ENCODE measurements at places on chromosomes 3 and 15.

GRCh38 chr15:69009341-69009740 lies 5.2 kb upstream of the NOX5 start:
- DNase-seq = no peak

- DNase-seq = no peak
Observed at GRCh38 chr3:104629038-104629437, 737.7 kb upstream of the ALCAM start.

GRCh38 chr3:145943952-145944351 lies 217.0 kb downstream of the PLOD2 start:
- no peak for DNase-seq

- no peak for DNase-seq
Observed at GRCh38 chr15:25844981-25845680, 18.0 kb downstream of the ATP10A start.

GRCh38 chr3:75101329-75102147 lies 487.1 kb upstream of the CNTN3 start:
- DNase-seq = peak; percentile 0

DNA sequence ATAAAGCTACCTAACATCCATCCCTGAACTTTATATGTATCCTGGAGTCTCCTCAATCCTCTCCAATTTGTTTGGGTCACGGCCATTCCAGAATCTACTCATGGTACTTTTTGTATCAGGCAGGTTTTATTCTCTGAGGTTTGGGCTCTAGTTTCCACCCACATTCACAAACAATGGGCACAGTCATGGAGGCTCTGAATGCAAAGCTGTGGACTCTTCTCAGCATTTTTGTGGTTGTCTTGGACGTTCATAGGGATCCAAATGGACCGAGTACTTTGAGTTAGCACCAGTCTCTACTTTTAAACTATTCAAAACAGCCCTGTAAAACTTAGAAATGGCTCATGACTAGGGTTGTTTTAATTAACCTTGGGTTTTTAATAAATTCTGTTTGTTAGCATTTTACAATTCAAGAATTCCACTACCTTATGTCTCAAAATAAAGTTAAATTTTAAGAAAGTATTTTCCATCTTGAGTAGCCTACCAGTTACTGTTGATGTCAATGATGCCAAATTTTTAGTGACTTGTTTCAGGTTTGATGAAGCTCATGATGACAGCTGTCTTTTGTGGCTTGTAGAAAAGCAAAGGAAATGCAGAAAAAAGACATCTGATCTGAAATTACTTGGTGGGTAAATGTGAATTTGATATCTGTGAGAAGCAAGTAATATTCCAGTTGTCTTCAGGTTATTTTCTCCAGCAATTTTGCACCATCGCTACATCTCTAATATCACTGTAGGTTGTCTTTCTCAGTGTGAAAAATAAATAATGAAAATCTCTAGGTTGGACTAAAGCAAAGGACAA lies 275.7 kb upstream of the THBS1 start:
- no peak for DNase-seq

- DNase-seq = no peak
Observed at GRCh38 chr3:4656059-4656458, 162.9 kb downstream of the ITPR1 start.

DNA sequence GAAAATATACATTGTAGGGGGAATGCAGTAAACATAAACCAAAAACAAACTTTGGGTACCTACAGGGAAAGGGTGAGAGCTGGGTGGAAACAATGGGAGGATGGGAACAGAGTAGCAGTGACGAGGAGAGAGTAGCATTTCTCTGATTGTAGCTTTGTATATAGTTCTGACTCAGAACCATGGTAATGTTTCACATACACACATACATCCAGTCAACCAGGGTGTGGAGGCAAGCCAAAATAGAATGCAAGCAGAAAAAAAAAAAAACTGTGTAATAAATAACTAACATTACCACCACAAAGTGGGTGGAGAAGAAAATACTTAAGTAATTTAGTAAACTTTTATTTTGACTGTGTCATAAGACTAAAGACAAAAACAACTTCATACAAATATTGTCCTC lies 27.2 kb downstream of the BCL2A1 start:
- no peak for DNase-seq

GRCh38 chr15:63362196-63362595 lies 19.4 kb downstream of the CA12 start:
- DNase-seq = no peak

DNA sequence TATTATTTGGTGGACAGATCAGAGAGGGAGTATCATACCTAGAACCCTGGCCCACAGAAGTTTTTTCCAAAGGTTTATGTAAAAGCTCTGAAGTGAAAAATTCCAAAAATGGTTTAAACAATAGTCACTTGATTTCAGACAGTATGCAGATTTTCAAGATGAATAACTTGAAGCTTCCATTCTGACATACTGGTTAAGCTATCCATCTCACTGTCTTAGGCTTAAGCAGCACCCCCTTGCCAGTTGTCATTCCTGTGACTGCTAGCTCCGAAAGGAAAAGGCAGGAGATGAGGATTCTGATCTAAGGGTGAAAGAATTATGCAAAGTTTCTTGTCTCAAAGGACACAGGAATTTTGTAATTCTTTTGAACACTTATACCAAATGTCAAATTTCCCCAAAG lies 337.5 kb upstream of the THBS1 start:
- no peak for DNase-seq

- DNase-seq = no peak
Observed at GRCh38 chr3:66565301-66565700, 64.5 kb upstream of the LRIG1 start.

DNA sequence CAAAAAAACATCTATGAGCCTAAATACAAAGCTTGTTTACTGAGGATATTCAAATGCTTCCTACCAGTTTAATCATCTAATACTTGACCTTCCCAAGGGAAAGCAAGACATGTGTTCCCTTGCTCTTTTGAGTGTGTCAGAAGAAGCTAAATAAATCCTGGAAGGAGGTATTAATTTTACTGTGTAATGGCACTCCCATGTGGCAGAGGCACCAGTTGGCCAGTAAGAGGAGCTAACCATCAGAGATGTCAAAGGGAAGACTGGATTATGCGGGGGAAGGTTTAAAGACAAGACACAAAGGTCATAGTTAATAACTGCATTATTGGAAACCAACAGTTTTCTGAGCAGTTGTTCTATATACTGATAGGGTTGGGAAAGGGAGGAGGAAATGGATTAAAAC lies 125.1 kb downstream of the SUCLG2 start:
- DNase-seq = no peak

- no peak for DNase-seq
Observed at GRCh38 chr3:160446522-160447056, 3.0 kb downstream of the TRIM59 start.

GRCh38 chr3:178271740-178272387 lies 264.4 kb upstream of the KCNMB2 start:
- DNase-seq = no peak

DNA sequence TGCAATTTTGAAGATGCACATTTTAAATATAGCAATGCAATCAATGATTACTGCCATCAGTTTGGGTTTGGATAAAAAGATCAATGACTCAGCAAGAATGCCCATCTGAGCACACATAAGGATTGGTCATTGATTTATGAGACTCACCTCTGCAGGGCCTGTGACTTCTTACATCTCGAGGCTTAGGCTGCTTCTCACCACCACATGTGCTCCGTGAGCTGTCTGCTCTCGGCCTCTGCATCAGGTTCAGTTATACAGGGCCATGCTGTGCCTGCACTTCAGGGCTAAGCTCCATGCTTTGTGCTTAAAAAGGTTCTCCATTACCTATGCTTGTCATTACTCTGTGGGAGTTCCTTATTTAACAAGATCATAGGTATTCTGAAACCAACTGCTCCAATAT lies 887.5 kb downstream of the DIPK2A start:
- DNase-seq = no peak

- DNase-seq = no peak
Observed at GRCh38 chr3:71309886-71310285, 273.6 kb downstream of the FOXP1 start.

GRCh38 chr3:108985844-108986243 lies 32.2 kb upstream of the GUCA1C start:
- no peak for DNase-seq

DNA sequence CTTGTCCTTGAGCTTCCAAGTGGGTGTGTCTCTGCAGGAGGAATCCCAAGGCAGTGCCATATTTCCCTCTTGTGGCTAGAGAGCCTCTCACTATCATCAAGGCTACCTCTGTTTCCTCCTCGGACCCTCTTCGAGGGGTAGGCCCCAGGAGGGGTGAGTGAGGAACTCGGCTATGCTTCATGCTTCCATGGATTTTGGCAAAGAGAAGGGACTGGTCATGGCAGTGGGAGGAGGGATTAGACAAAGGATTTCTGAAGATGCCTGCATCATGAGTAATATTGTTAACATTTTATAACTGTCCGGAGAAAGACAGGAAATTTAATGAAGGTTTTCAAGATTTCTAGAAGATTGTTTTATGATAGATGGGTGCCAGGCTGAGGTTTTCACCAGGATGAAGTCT lies 241.5 kb downstream of the CLSTN2 start:
- no peak for DNase-seq

GRCh38 chr15:22942877-22943276 lies 37.3 kb downstream of the CYFIP1 start:
- no peak for DNase-seq

GRCh38 chr15:87197981-87198380 lies 1058.6 kb downstream of the NTRK3 start:
- DNase-seq = no peak

- no peak for DNase-seq
Observed at GRCh38 chr15:60591496-60592370, 112.8 kb upstream of the ICE2 start.

- DNase-seq = no peak
Observed at GRCh38 chr15:100926258-100926657, 7.1 kb downstream of the LRRK1 start.

- DNase-seq = no peak
Observed at GRCh38 chr15:68330416-68330815, 52.9 kb downstream of the FEM1B start.

GRCh38 chr15:86316726-86317383 lies 237.2 kb downstream of the AGBL1 start:
- no peak for DNase-seq

DNA sequence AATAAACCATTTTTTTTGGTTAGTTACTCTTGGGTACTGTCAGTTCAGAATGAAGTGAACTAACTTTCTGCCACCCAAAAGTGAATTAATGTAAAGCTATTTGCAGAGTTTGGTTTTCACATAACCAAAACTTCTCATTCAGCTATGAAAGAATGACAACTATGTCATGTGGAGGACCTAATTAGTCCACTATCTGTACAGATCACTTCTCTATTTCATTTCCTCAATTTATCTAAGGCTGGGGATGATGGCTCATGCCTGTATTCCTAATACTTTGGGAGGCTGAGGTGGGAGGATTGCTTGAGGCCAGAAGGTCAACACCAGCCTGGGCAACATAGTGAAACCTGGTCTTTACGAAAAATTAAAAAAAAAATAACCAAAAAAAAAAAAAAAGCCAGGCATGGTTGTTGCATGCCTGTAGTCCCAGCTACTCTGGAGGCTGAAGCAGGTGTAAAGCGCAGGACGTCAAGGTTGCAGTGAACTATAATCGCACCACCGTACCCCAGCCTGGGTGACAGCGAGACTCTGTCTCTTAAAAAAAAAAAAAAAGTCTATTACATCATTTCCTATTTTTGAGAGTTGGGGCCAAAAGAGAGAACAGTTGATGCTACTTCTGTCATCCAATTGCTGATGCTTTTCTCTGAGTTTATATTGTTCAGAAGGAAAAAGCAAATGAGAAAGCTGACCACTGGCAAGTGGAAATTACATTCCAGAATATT lies 8.7 kb downstream of the HYPK start:
- DNase-seq = no peak

DNA sequence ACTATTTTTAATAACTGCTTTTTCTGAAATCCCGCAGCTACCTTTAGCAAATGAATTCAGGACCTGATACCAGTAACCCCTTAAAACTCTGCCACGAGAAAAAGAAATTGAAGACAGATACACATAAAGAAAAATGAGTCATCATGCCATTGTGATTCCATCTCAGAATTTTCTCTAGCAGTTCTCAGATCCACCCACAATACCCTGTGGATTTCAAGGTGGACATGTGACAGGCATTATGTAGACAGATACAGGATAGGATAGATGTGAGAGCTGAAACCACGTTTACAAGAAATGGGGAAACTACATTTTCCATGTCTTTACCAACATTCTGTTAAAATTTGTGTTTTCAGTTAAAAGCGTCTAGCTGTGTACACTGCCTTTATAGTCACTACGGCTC lies 291.9 kb upstream of the NR2F2 start:
- no peak for DNase-seq

GRCh38 chr3:85800676-85801075 lies 841.9 kb downstream of the CADM2 start:
- no peak for DNase-seq

- no peak for DNase-seq
Observed at GRCh38 chr15:71752604-71753289, 57.6 kb upstream of the NR2E3 start.

DNA sequence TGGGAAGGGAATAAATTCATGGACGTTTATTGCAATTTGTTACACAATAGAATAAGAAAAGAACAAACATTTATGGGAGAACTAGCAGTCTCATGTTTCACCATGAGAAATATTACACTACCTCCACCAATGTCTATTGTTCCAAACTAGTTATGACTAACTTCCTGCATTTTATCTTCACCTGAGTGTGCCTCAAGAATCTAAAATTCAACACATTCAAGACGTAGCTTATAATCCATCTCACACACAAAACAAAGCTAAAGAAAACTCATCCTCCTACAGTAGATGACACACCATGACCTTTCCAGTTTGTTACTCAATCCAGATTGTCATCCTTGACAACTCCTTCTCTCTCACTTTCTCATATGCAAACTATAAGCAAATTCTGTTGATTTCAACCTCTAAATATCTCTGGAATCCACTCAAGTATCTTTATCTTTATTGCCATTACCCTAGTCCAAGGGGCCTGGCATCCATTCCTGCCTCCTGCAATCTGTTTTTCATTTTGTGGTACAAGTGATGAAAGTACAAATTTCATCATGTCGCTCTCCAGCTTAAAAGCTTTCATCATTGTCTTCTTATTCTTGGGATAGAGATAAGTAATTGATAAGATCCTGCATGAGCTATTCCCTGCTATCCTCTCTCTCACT lies 229.9 kb downstream of the NR2F2 start:
- no peak for DNase-seq

DNA sequence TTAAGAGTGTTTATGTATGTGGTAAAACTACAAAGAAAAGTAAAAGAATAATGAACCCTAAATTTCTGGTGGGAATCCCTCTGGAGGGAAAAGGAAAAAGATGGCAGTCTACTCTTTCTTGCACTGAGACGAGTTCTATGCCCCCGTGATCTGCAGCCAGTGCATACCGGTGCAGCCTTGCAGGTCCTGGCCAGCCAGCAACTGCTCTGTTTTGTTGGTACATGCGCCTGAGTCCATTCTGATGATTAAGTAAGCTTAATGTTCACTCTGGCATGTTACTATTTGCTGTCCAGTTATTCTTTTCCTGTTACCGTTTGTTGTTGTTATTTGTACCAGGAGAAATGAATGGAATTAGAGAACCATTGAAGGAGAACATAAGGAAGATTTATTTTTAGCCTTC lies 95.1 kb upstream of the TMC3 start:
- no peak for DNase-seq

- DNase-seq = no peak
Observed at GRCh38 chr15:101615986-101616848, 36.0 kb downstream of the TM2D3 start.

- no peak for DNase-seq
Observed at GRCh38 chr3:151467069-151467468, 6.2 kb upstream of the IGSF10 start.

GRCh38 chr15:45448066-45448915 lies 69.9 kb upstream of the GATM start:
- DNase-seq = no peak
